ENCODE measurements at places on chromosomes 5 and 9. TPM values are rescaled to one million over a fixed set of nuclear protein-coding genes. Genes with fewer than 3 reads are reported as not detected.

Gene PLK2
- 103 TPM for total RNA-seq

Gene SEMA6A
- 65.3 TPM for total RNA-seq

Gene GRXCR2
- total RNA-seq = not detected

Gene JADE2
- total RNA-seq = 26.1 TPM

Gene DIRAS2
- total RNA-seq = 96.6 TPM

Gene OLFML2A
- 62.5 TPM for total RNA-seq

Gene RNF208
- 2.7 TPM for total RNA-seq

Gene ELAVL2
- 37.8 TPM for total RNA-seq

Gene ORM2
- total RNA-seq = not detected

Gene GRM6
- total RNA-seq = 38.8 TPM

Gene ARHGEF39
- total RNA-seq = 1.9 TPM

Gene GDNF
- 0.49 TPM for total RNA-seq

Gene PHF19
- 34.6 TPM for total RNA-seq

Gene LTC4S
- total RNA-seq = 1.1 TPM

Gene SLC22A4
- 4.0 TPM for total RNA-seq

Gene SOHLH1
- 0.99 TPM for total RNA-seq

Gene KLHL9
- total RNA-seq = 68.1 TPM

Gene SLC6A7
- total RNA-seq = 0.11 TPM

Gene ARID3C
- total RNA-seq = not detected

Gene TMEM252
- total RNA-seq = not detected

Gene NCS1
- 29.7 TPM for total RNA-seq

Gene ZNF300
- 39.5 TPM for total RNA-seq

Gene TAF11L2
- not detected for total RNA-seq

Gene MAP1B
- 748 TPM for total RNA-seq

Gene ADRB2
- 3.8 TPM for total RNA-seq

Gene IL33
- 25.2 TPM for total RNA-seq

Gene ISL1
- total RNA-seq = 29.4 TPM
